ENCODE measurements at places on chromosomes 11 and 22.

DNA sequence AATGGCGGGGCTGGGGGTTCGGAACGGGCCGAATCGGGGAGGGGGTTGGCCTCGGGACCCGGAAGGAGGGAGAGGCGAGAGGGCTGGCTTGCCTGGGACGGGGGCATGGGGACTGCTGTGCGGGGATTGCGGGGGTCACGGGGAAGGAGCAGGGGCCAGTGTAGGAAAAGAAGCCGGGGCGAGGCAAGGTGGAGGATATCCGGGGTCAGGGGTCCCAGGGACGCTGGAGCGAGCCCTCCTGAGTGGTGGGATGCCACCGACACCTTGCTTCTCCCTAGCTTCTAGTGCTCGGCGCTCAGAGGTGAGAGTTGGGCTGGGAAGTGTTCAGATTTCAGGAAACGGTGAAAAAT lies 426 bp upstream of the GDPD5 start:
- no peak for DNase-seq

- DNase-seq = no peak
Measured at GRCh38 chr22:27723158-27723557, 78.4 kb downstream of the MN1 start.

GRCh38 chr11:13109616-13110015 lies 100.5 kb downstream of the RASSF10 start:
- DNase-seq = no peak

DNA sequence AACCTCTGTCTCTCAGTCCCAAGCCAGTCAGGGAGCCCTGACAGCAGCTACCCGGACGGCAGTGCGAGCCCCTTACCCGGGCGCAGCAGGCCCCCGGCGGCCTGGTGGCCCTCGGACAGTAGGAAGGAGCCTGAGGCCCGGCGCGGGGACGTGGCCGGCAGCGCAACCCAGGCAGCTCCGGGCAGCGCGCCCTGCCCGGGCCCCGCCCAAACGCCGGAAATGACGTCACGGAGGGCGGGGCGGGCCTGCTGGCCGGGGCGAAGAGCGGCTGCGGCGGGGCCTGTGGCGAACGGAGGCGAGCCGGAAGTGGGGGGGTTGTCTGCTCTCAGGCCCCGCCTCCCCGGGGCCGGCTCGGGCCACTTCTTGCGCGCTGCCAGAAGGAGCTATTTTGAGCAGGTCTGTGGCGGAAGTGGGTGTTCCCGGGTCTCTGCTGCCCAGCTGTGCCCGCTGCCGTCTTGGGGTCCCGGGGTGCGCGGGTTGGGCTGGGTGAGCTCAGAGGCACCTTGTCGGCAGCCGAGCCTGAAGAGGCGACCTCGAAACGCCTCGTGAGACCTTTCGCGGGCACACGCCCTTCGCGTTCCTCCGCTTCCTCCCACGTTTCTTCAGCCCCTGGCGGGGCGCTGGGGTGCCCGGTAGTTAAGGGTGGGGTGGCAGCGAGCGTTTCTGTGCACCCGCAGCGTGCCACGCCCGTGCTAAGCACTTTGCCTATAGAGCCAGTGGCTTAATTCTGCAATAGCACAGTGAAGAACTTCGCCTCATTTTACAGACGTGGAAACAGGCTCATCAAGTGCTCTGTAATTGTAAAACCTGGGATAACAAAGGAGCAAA lies at the start of gene C11orf24:
Gene C11orf24, minus strand, starts transcription at position 193 of the 828 bp plus-strand sequence. CDS start 8,206 bp downstream, outside the sequence.
- peak; percentile 97 for DNase-seq

GRCh38 chr11:36361901-36362391 lies 65.9 kb downstream of the PRR5L start:
- DNase-seq = no peak

- DNase-seq = no peak
Measured at GRCh38 chr22:31852691-31853421, 91.5 kb upstream of the YWHAH start.

DNA sequence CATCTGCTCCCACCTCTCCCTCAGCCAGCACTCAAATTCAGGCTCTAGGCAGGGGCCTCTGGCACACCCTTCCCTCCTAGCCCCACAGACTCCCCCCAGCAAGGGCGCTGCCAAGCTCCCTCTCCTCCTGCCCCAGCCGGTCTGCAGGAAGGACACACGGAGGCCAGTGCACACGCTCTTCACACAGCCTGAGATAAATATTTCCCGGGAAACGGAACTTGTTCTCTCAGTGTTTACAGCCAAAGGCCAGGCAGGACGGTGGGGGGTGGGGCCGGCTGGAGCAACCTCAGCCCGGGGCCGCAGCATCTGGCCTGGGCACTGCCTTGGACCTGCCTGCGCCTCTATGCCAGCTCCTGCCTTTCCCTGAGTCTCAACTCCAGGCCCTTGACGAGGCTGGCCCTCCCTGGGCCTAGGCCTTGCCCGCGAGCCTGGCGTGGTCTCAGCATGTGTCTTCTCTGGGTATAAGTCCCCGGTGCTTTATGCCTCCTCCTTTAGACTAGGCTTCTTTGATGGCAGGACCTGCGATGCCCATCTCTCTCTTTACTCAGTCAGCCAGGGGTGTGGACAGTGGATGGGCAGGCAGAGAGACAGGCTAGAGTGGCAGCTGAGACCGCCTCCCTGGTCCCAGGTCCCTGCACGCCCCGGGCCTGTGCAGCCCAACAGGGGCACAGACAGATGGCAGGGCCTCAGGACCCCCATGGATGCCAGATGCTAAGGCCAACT lies 48.4 kb downstream of the PDE2A start:
- no peak for DNase-seq

DNA sequence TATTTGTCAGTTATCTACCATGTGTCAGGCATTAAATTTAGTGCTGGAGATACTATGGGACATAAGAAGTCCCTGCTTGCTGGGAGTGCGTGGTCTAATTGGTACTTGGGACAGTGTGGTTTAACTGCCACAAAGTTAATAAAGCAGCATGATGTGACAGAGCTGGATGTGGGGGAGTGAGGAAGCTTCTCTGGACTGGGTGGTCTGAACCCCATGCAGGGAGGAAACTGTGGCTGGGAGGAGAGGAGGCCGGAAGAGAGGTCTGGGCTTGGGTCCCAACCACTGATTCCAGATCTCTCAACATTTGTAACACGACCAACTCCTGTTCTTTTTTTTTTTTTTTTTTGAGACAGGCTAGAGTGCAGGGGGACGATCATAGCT lies 37.1 kb downstream of the ST3GAL4 start:
- no peak for DNase-seq

DNA sequence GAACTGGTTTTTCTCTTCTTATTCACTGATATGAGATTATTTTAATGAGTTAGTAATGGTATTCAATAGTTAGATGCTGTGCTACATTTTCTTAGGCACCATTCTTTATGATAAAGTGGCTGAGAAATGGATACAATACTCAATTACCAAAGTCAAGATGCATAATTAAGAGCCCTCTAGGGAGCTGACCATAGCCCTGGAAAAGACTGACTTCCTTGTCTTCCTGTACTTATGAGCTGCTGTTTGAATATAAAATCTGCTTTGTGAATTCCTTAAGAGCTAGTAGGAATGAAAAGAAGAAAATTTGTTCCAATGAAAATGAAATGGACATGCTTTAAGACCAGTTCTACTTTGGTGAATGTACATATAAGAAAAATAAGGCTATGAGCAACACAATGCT lies 452.3 kb downstream of the KCNA4 start:
- DNase-seq = no peak

Measured in ecto neural progenitor cell (in vitro differentiated cells).